ENCODE measurements at places on chromosomes 12 and 14.

DNA sequence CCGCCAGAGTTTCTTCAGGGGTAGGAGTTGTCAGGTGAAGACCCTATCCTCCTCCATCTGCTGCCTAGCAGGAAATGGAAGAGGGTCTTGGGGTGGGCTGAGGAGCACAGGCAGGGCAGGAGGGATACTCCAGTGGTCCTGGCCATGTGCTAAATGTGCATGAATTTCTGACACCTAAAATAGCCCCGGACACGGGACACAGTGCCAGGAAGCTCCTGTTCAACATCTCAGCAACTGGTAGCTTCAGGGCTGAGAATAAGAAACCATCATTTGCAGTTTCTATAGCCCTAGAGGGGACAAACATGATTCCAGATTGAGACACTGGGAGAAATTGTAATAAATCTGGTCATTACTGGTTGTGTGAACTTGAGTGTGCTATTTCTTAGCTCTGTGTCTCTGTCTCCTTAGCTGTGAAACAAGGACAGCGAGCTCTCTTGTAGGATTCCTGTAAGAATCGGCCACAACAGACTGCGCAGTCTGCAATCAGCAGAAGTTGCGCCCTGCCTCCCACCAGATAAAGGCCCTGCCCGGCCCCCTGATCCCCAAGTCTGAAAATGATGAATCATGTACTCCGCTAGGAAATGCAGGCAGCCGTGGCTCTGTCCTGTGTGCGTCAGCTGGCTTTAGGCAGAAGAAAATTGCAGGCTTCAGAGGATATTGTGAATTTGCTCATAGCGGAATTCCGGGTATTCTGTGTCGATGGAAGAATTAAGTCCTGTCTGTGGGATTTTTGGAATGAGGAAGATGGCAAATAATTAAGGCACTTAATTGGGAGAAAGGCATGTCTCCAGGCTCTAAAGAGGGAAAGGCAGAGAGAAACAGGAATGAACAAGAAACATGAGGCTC, 35.2 kb upstream of the MEG3 start:
- no peak for DNase-seq

- no peak for DNase-seq
These were observed 36.2 kb upstream of the SOCS2 start for GRCh38 chr12:93536111-93536765.

- DNase-seq = no peak
These were observed 7.2 kb upstream of the SSPN start for GRCh38 chr12:26188127-26188526.

- DNase-seq = no peak
These were observed 41.4 kb downstream of the KCNA1 start for GRCh38 chr12:4951083-4951482.

GRCh38 chr12:3129301-3130056, 52.3 kb downstream of the TSPAN9 start:
- no peak for DNase-seq

GRCh38 chr12:10715491-10715890, 7.6 kb downstream of the YBX3 start:
- DNase-seq = no peak

DNA sequence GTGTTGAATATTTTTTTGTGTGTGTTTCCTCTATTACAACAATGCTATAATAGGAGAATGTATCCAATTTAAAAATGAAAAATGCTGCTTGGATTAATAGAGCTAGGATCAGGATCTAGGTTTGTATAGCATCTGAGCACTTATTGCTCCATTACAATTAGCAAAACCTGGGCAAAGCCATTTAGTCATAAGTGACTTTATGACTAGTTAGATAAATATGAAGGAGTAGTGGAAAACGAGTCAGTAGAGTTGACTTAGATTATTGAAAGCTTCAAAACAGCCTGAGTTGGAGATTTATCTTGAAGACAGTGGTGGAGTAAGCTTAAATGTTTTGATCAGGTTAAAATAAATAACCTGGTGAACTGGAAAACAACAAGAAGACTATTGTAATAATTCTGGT, 2.8 kb downstream of the MED21 start:
- DNase-seq = no peak

DNA sequence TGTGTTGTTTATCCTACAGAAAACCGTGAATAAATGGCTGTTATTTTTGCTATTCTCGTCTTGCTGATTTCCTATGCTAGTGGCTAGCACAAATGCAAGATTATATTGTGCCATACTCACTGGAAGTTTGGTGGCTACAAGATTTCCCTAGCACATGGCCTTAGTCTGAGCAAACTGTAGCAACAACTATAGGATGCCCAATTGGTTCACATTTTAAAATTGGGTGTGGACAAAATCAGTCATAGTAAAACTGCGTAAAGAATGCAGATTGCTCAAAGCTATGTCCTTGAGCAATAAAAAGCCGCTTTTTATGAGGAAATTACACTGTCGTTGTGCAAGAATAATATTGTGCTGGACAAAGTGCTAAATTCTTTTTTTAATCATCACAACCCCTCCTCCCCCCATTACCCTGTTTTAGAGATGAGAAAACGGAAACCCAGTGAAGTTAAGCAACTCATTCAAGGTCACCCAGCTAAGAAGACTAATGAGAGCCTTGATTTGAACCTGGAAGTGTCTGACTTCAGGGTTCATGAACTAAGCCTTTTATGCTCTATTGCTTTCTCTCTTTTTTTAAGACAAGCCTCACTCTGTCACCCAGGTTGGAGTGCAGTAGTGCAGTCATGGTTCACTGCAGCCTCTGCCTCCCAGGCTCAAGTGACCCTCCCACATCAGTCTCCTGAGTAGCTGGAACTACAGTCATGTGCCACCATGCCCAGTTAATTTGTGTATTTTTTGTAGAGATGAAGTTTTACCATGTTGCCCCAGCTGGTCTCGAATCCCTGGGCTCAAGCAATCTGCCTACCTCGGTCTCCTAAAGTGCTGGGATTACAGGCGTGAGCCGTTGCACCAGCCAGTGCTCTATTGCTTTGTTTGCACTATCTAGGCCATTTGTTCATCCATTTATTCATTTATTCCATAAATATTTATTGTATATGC, 73.6 kb downstream of the SRGAP1 start:
- DNase-seq = no peak

- DNase-seq = no peak
These were observed 61.7 kb downstream of the FBXO34 start for GRCh38 chr14:55332654-55333570.

DNA sequence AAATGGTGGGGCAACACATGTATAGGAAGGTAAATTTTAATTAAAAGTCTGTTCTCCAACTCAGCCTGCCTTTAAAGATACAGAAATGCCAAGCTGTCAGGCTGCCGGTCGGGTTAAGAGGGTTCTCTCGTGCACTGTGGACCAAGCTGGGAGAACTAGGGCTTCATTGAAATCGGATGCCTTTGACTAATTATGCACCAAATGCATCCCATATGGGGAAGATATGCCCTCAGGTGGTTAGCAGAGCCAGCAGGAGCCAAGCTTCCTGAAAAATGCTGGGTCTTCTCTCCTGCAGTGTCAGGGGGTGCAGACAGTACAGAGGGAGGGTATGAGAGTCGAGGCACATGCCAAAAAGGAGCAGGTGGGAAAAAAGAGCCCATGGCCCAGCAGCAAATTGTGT, 236.1 kb downstream of the CACNA1C start:
- DNase-seq = no peak

DNA sequence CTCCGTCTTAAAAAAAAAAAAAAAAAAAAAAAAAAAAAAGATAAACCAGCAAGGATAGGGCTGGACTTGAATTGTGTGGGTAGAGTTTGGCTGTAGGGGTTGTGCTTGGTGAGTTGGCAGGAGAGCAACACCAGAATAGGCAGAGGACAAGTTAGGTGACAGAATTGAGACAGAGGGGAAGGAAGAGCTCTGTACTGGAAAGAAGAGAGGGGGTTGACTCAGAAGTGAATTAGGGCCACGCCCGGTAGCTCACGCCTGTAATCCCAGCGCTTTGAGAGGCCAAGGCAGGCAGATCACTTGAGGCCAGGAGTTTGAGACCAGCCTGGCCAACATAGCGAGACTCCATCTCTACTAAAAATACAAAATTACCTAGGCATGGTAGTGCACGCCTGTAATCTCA, 6.1 kb upstream of the TMEM30B start:
- DNase-seq = no peak
